ENCODE measurements at places on chromosomes 2 and 18.

DNA sequence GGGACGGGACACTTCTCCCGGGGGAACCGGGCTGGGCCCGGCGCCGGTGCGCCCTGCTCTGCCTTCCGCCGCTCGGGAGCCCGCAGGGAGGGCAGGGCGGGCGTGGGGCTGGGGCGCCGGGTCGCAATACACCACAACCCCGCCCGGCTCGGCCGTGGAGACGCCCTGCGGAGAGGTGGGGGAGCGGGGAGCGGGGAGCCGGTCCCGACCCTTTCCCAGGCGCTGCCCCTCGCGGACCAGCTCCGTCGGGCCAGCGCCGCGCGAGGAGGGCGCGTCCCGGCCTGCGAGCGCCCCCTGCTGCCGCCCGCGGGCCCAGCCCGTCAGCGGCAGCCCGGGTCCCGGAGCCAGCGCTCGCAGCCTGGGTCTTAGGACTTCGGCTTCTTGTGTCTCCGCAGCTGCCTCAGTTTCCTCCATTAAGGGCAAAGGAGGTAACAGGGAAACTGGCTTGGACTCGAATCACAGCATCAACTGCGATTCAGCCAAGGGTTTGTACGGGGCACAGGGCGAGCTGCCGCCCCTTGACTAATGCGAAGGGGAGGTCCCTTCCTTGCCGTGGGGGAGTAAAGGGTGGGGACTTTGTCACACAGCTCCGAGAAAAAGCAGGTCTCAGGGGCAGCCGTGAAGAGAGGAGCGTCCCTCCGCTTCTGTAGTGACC, 635 bp upstream of the ADRA2B start:
- peak; percentile 94 for DNase-seq

- no peak for DNase-seq
These were observed 1.8 kb downstream of the TGFBRAP1 start for GRCh38 chr2:105327690-105328089.

GRCh38 chr2:215736653-215737290, 276.6 kb downstream of the MREG start:
- DNase-seq = peak; percentile 26

GRCh38 chr2:236143811-236144210, 24.4 kb downstream of the GBX2 start:
- no peak for DNase-seq

- DNase-seq = no peak
These were observed 161.4 kb upstream of the GULP1 start for GRCh38 chr2:188130317-188130716.

- no peak for DNase-seq
These were observed 326.9 kb upstream of the UBE2E3 start for GRCh38 chr2:180653481-180653880.

GRCh38 chr2:197455428-197455827, 2.1 kb downstream of the COQ10B start:
- DNase-seq = no peak

- no peak for DNase-seq
These were observed 28.6 kb upstream of the MEX3C start for GRCh38 chr18:51226068-51226467.

DNA sequence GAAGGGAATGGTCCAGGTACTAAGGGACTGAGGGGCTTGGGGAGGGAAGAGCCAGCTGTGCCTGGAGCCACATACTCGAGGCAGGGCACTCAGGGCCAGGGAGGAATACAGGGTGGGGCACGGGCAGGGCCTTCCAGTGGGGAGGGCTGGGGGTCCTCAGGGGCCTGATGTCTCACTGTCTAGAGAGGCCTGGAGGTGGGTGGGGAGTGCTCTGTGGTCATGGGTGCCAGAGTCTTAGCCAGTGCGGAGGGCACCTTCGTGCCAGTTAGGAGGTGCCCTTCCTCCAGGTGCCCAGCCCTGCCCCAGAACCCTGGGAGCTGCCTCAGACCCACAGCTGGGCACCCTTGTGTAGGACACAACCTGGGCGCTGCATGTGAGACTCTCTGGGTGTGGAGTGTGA, 81.2 kb downstream of the SMAD7 start:
- no peak for DNase-seq

- peak; percentile 1 for DNase-seq
These were observed 190.4 kb downstream of the KIAA1328 start for GRCh38 chr18:37019157-37019827.

DNA sequence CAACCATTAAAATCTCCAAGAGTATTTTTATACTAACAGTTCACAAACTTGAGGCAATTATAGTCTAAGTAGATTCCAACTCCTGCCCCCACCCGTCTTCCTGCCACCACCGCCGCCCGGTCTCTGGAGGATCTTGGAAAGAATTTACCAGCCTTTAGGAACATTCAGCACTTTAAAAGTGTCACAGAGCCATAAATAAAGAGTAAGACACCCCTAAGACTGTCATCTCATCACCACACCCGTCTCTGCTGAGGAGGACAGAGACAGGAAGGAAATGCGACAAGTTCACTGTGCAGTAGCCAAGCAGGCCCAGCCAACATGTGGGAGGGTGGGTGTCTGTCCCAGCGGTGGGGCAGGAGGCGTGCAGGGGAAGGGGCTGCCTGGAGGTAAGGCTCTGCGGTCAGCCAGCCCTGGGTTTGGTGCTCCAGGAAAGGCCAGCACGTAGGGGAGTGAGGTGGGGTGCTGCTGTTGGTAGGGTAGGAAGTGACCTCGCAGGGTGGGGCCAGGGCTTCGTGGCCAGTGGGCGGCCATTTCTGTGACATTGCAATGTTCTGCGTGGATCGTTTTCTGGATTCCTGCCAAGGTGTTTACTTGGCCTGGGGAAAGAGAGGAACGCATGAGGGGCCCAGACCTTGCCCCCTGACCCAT, 111.6 kb downstream of the FAM210A start:
- DNase-seq = no peak

GRCh38 chr18:28439870-28440269, 262.9 kb upstream of the CDH2 start:
- no peak for DNase-seq

- no peak for DNase-seq
These were observed 422.0 kb downstream of the GALR1 start for GRCh38 chr18:77671456-77672167.

GRCh38 chr2:204608237-204608939, 63.1 kb downstream of the PARD3B start:
- no peak for DNase-seq

GRCh38 chr2:54040250-54040649, 69.5 kb upstream of the PSME4 start:
- DNase-seq = no peak

GRCh38 chr18:2306606-2307005, 264.7 kb downstream of the METTL4 start:
- no peak for DNase-seq

- peak; percentile 32 for DNase-seq
These were observed 38.0 kb downstream of the PTRHD1 start for GRCh38 chr2:24754985-24755705.

DNA sequence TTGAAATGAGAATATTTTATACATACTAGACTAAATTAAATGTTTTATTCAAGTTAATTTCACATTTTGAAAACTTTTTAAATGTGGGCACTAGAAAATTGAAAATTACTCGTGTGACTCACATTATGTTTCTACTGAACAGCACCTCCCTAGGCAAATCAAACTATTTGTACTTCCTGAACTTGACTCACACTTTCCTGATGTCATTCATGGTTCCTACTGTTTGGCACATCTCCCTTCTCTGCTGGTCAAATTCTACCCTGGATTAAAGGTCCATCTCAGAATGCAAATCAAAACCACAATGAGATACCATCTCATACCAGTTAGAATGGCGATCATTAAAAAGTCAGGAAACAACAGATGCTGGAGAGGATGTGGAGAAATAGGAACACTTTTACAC, 16.7 kb downstream of the LHCGR start:
- no peak for DNase-seq

DNA sequence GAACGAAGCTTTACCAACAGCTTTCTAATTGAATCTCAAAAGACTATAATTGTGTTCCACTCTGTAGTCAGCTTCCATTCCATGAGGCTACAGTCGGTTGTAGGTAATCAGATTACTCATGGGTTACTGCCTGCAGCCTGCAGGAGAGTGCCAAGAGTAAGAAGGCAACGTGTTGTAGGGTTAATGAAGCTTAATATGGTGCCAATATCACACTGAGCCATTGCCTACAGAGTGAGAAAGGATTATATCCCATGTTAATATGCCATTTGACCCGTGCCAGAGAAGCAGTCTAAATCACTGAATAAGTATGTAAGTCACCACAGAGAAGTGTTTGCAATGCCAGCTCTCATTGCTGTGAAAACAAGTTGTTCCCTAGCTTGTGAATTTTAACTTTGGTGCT, 734.5 kb upstream of the ACVR2A start:
- DNase-seq = no peak

DNA sequence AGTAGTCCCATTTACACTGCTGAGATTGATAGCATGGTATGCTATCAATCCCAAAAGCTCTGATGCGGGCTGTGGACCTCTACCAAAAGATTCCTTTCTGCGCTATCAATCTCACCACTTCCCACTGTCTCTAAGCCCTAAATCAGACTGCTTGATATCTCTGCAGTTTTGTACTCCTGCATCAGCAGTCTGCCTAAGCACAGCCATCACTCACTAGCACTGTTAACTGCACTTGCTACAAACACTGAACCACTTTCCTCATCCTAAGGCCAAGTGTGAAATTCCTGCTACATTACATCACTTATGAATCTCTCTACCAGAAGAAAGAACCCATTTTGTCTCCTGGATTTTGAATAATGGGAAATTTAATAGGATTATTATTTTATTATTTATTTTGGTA, 237.0 kb downstream of the HNMT start:
- DNase-seq = no peak

DNA sequence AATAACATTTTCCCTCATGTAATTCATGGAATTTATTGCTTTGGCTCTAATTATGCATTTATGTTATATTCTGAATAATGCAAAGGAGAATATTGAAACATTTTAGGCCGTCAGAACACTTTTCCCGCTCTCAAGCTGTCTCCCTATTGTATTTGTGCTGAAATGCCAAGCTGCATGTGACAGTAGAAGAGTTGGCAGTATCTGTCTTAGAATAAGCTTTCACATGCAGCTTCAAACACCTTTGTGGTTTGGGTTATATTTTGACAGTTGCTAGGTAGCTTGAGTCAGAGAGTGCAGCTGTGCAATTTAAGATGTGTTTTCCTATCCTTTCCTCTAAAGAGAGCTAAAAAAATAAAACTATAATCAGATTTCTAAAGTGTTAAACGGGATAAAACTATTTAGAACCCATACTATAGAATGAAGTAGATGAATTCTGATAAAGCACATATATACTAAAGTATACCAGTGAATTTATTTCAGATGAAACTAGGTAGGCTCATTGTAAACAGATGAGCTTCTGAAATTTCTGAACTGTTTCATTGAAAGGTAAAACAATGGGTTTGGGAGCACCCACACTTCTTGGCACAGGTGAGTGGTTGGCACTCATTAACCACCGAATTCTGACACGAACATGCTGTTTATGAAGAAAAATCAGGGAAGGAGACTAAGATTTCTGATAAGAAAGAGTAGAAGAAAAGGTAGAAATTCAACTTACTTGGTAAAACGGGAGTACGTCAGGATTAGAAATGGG, 43.4 kb downstream of the PLCL1 start:
- DNase-seq = no peak

DNA sequence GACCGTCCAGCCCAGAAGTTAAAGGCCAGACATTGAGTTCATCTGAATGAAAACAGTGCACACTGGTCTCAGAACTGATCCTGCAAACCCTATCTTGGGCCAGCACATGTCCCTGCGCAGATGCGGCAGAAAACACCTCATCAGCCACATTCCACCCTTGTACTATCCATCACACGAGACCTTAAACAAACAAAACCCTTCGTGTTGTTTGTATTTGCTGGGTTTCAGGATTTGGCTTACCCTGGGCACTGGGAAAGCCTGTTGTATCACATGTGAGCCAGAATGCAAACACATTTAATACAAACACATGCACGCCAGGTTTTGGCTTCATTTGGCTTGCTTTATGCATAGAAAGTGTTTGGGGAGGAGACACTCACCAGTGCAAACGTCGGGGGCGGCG, 12.5 kb downstream of the WIPF1 start:
- DNase-seq = no peak

GRCh38 chr2:9122367-9122766, 84.2 kb upstream of the ASAP2 start:
- DNase-seq = no peak

DNA sequence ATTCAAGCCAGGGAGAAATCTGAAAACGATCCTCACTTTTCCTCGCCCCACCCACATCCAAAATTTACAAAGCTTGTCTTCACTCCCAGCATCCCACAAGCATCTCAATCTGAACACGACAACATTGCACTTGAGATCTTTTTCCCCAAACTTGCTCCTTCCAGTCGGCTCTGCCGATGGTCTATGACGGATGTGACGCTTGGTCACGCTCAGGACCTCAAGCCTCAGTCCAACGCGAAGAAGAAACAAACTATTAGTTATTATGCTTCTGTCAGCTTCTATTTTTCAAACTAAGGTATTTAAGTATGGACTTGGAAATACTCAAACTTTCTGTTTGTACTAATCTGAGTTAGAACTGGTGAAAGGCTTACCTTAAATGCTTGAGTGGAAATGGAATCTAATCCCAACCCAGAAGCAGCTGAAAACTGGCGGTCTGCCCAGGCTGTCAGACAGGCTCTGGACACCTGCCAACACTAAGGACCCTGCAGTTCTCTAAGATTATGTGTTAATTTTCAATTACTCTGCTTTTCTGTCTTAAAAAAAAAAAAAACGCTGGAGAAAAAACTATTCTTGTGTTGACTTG, 132.1 kb upstream of the DNMT3A start:
- no peak for DNase-seq

DNA sequence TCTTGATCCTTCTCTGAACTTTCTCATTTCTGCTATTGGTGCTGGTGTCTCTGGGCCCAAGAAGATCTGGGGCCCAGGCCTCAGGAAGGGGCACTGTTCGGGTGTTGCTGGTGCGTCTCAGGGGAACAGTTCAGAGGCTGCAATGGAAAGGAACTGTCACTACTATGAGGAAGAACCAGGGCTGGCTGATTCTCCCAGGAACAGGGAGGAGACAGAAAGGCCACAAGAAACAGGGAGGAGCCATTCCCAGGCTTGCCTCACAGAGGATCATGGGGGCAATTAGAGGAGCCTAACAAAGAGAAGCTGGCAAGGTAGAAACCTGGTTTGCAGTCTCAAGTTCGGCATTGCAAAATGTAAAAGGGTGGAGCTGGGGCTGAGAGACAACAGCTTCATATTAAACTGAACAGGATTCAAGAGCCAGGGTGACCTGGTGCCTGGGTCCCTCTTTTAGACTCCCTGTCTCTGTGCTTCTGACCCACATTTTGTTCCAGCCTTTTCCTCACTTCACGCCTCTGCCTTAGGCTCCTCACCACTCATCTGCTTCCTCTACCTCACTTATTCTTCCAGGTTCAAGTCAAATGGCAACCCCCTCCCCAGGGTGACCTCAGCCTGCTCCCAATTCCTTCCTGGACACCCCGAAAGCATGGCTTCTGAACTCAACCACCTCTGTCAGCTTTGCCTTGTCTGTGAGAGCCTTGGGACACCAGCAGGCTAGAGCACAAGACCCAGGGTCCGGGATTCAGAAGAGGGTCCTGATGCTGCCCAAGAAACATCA, 58.4 kb downstream of the GYPC start:
- DNase-seq = no peak

Data from HuH-7 (cell line).